ENCODE measurements at places on chromosomes 4 and X. TPM values are rescaled to one million over a fixed set of nuclear protein-coding genes. Genes with fewer than 3 reads are reported as not detected.

DNA sequence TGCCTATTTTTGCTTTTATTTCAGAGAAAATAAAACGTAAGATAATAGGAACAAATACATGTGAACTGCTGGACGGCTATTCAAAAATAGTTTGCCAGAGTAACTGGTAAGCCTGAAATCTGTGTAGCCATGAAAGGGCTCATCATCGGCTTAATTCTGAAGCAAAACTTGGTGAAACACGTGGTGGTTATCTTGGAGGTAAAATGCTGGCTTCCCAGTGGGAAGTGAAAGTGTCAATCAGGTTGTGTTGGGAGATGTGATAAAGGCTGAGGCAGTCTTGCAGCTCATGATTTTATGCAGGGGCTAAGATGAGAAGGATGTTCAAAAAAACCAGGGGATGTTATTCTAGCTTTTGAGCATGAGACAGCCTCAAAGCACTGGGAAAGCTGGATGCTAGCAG is 36.1 kb upstream of the TLR2 start:
- DNase-seq: no peak

DNA sequence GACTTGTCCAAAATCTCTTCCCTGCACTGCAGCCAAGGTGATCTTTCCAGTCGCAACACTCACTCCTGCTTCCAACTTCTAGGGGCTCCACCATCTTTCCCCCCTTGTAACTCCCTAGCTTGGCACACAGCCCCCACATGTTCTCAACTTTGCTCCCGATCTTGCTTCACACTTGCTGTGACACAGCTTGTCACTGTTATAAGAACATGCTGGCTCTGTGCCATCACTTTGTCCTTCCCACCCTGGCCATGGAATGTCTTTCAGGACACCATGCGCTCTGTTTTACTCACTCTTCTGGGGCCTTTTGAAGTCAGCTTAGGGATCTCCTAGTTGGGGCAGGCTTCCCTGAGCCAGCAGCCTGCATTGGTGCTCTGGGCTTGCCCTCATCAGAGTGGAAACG is 2.5 kb downstream of the NSDHL start:
- DNase-seq: no peak

GRCh38 chr4:162912482-162912881 is 254.2 kb downstream of the NAF1 start:
- no peak for DNase-seq

DNA sequence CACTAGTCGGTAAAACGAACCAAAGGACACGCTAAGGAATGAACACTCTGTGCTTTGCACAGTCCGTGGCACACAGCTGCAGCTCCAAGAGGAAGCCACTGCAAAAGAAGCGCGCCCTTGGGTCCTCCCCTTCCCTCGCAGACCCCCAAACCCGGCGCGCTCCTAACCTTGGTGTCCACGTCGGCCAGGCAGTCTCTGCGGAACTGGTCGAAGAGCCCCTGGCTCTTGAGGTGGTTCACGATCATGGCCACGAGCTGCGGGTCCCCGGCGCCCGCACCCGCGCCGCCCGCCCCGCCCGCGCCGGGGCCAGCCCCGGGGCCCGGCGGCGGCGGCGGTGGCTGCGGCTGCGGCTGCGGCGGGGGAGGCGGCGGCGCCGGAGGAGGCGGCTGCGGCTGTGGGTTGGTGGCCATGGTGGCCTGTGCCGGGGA is 333 bp downstream of the BOD1L1 start:
- DNase-seq: peak; percentile 42

GRCh38 chr4:123495530-123495929 is 98.9 kb downstream of the SPRY1 start:
- no peak for DNase-seq

DNA sequence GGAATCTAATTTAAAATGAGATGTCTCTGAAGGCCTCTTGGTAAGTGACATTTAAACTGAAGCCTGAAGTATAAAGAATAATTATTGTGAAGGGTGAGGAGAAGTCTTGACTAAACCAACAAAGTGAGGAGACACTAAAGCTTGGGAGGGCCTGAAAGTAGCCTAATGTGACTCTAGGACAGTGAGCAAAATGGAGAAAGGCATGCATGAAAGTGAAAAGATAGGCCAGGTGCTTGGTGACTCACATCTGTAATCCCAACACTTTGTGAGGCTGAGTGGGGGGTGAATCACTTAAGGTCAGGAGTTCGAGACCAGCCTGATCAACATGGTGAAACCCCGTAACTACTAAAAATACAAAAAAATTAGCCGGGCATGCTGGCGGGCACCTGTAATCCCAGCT is 46.9 kb upstream of the SMARCAD1 start:
- DNase-seq: no peak

- no peak for DNase-seq
Observed at GRCh38 chr4:2069161-2069971, 10.2 kb downstream of the NAT8L start.

The KDR gene
- total RNA-seq: 102 TPM

Measured in GM23338 (cell line).